ENCODE measurements at places on chromosomes 11 and 22.

DNA sequence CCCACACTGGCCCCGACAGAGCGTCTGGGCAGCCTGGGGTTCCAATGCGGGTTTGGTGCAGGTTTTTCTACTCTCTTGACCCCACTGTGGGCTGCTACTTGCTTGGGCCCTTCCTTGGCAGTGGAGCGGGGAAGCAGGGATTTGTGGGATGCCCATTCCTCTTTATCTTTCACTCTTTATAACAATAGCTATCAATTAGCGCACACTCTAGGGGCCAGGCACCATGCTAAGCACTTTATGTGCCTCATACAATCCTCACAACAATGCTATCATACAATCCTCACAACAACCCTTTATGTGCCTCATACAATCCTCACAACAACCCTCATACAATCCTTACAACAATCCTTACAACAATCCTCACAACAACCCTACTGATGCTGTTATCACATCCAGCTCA, 12.7 kb downstream of the ACCS start:
- no peak for DNase-seq

DNA sequence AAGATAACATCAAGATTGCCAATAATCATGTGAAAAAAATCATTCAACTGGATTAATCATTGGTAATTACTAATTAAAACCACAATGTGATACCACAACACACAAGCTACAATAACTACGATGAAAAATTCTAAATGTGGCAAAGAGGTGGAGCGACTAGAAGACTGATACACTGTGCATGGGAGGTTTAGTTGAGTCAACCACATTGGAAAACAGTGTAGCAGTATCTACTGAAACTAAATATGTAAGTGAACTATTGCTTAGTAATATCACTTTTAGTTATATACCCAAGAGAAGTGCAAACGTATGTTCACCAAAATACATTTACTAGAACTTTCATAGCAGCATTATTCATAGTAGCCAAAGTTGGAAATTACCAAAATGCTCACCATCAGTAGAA, 359.9 kb downstream of the ETS1 start:
- DNase-seq: no peak

- peak; percentile 59 for DNase-seq
Measured at GRCh38 chr11:12725863-12726682, 51.9 kb downstream of the TEAD1 start.

DNA sequence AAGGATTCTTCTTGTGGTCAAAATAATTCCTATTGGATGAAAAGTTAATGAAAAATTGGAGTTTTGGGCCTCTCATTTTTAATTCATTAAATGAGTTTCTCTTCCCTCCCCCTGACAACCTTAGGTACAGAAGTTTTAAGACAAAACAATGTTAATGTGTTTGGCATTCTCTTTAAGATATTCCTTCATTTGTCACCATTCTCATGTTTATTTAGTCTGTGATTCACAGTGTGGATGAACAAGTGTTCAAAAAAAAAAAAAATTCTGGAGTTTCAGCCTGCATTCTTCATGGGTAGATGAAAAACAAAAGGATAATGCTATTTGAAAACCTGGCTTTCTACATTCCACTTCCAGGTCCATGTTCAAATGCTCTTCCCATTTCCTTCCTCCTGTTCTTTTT, 172.6 kb upstream of the LUZP2 start:
- DNase-seq: no peak

DNA sequence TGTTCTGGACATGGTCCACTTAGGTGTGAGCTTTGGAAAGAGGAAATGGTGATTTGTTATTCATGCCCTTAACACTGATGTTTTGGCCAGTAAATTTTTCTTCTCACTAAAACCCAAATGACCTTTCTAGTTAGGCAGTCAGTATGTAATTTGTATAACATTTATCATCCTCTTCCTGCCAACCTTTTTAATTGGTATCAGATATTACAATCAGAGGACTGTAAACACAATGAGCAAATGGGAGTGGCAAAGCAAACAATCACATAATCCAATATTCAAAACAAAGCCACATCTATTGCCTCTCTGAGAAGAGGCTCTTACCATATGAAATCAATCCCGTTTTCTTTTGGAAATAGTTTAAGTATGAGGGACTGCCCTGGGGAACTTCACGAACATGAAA, 49.1 kb downstream of the BBOX1 start:
- DNase-seq: no peak

DNA sequence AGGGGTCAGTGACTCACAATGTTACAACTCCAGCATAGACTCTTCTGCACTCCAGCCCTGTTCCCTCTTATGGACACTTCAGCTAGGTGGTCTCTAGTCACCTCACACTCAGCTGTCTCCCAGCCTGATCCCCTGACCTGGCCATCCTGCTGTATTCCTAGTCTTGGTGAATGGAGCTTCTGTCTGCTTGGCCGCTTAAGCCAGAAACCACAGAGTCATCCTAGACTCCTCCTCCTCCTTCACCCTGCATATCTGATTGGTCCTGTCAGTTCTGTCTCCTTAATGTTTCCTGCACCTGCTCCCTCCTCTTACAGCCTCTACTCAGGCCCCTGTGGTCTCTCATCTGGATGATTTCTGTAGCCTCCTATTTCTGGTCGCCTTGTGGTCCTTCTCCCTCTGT, 144.9 kb downstream of the HIPK3 start:
- DNase-seq: no peak

- DNase-seq: peak; percentile 5
Measured at GRCh38 chr11:33116535-33116934, 44.7 kb downstream of the CSTF3 start.

- DNase-seq: no peak
Measured at GRCh38 chr22:48494968-48495750, 1332.5 kb downstream of the BRD1 start.

DNA sequence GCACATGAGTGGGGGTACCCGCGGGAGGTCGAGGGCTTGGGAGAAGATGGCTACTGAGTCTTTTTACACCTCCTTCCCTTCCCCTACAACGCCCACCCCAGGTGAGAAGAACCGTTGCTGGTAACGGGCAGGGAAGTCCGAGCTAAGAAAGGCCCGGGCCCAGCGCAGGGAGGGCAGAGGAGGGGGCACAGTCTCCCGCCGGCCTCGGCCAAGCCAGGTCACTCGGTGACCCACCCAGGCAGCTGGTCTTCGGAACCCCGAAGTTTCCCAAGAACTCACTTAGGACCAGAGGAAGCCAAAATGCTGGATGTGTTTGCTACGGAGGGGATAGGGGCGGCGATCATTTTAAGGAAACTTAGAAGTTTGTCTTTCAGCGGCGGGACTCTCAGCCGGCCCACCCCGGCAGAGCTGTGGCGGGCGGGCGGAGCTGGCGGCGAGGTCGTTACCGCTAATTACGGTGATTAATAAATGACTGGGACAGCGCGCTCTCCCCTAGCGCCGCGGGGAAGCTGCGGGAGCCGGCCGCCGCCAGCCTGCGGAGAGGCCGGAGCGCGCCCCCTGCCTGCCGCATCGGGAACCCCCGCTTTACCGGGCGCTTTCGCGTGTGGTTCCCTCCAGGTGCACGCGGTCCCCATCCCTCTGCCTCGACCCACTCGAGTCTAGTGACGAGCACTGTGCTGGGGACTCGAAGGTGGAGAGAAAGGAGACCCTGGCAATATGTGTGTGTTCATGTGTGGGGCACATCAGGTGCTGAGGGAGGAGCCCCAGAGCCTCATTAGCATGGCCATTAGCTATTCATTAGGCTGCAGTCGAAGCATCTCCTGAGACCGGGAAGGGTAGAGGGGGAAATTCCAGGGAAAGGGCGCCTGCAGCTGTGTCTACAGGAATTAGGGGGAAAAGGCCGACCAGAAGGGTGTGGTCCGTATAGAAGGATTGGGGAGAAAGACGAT, 945 bp downstream of the ROBO3 start:
- DNase-seq: no peak

DNA sequence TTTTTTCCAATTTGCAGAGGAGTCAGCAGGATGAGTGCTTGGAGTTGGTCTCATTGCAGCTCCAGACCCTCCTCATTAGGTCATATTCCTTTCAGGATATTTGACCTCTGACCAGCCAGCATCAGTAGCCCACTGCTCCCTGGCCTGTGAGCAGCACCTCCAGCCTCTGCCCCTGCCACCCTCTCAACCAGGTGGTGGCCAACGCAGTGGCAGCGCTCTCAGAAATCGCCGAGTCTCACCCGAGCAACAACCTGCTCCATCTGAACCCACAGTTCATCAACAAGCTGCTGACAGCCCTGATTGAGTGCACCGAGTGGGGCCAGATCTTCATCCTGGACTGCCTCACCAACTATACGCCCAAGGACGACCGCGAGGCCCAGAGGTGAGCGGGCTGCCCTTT, 27.0 kb downstream of the C22orf42 start:
- no peak for DNase-seq

Measured in fibroblast of mammary gland (primary cell).